ENCODE measurements at places on chromosomes 5 and 9. TPM values are rescaled to one million over a fixed set of nuclear protein-coding genes. Genes with fewer than 3 reads are reported as not detected.

MSMP gene
- 23.5 TPM for polyA plus RNA-seq

NKD2 gene
- polyA plus RNA-seq, result 0.03 TPM

F2R gene
- polyA plus RNA-seq, result 624 TPM

DNA sequence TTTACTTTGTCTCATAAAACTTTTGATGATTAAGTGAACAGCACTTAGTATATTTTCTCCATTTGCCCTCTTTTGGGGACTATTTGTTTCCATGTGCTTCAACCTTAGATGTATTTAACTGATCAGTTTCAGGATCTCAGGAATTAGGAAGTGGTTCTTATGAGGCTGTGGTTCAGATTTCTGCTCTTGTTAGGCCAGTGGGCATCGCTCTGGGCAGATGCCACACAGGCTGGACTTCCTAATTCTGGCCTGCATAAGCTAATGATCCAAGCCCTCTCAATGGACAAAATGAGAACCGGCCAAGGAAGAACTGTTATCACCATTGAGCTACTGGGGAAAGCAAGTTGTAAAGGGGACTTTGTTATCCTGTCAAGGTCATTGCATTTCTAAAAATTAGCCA is 6.9 kb downstream of the ARHGAP26 start:
- no peaks in the 10 kb centered on the region for H3K27me3 ChIP-seq
- H3K4me3 ChIP-seq, result no peak overlapping the region
- no peaks in the 10 kb centered on the region for H3K36me3 ChIP-seq
- H3K27ac ChIP-seq, result no peak overlapping the region
- no peak for DNase-seq

GRCh38 chr5:32276173-32276853 is 36.4 kb downstream of the MTMR12 start:
- H3K36me3 ChIP-seq, result no peaks in the 10 kb centered on the region
- no peak overlapping the region for H3K4me3 ChIP-seq
- DNase-seq, result peak; percentile 91
- H3K27ac ChIP-seq, result peak overlapping the region; percentile 100
- peaks cover 41% of the 10 kb centered on the region for H3K4me1 ChIP-seq

DNA sequence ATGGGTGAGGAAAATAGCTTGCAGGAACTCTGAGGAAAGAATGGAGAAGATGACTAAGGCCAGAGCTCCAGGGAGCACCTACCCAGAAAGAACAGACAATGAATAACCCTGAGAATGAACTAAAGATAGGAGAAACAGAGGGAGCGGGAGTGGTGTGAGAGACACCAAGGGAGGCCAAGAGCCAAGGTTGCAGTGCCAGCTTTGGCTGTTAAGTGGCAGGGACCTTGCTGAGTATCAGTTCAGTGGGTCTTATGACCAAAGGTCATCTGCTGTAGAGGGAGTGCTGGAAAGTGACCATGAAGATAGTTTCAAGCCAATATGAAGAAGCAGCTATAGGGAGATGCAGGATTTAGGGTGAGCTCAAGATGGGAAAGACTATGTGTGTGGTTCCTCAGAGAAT is 16.7 kb downstream of the P4HA2 start:
- H3K4me3 ChIP-seq, result no peak overlapping the region
- H3K4me1 ChIP-seq, result peaks cover 5% of the 10 kb centered on the region
- no peak overlapping the region for H3K27ac ChIP-seq
- no peaks in the 10 kb centered on the region for H3K27me3 ChIP-seq
- peaks cover 16% of the 10 kb centered on the region for H3K36me3 ChIP-seq

DNA sequence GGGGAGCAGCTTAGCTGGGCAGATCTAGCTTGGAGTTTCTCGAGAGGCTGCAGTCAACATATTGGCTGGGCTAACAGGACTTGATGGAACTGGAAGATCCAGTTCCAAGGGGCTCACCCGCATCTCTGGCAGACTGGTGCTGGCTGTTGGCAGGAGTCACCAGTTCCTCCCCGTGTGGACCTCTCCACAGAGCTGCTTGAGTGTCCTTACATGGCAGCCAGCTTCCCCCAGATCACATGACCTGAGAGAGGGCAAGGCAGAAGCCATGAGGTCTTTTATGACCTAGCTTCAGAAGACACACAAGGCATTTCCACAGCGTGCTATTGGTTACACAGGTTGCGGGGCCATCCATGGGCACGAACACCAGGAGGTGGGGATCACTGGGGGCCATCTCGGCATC is 26.4 kb upstream of the RXRA start:
- H3K27ac ChIP-seq, result no peak overlapping the region
- H3K4me1 ChIP-seq, result no peaks in the 10 kb centered on the region
- no peak for DNase-seq
- no peaks in the 10 kb centered on the region for H3K27me3 ChIP-seq
- no peak overlapping the region for H3K4me3 ChIP-seq
